ENCODE measurements at places on chromosomes 6 and 20.

GRCh38 chr6:122714059-122714458 lies 65.5 kb upstream of the FABP7 start:
- DNase-seq = no peak

DNA sequence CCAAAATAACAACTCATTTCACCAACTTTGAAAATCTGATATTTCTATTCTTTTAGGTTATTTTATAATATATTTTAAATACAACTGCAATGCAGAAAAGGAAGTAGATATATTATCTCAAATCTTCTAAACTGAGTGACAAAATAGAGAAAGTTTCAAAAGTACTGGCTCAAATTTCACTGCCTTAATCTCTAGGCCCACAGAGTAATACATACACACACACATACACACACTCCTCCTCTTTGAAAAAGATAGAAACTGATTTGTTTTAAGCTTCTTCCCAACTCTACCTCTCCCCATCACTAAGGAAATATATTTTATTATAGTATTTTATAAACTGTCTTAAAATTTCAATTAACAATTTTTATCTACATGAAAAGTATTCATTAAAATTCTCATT lies 36.2 kb downstream of the ARHGAP18 start:
- no peak for DNase-seq

DNA sequence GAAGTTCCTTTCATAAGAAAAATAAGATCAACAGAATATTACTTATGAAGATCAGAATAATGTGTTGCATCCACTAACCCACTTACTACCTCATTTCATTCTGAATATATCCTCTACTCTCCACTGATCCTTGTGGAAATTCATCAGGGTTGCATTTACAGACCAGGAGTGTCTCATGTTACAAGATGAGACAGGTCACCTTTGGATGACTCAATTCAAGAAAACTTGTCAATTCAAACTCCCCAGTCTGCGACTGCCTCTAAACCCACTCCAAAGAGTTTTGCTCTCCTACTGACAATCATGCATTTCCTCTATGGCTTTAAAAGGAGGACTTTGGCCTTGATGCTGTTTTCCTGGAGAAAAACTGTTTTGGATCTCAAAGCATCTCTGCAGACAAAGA lies 68.4 kb downstream of the ID4 start:
- DNase-seq = no peak

DNA sequence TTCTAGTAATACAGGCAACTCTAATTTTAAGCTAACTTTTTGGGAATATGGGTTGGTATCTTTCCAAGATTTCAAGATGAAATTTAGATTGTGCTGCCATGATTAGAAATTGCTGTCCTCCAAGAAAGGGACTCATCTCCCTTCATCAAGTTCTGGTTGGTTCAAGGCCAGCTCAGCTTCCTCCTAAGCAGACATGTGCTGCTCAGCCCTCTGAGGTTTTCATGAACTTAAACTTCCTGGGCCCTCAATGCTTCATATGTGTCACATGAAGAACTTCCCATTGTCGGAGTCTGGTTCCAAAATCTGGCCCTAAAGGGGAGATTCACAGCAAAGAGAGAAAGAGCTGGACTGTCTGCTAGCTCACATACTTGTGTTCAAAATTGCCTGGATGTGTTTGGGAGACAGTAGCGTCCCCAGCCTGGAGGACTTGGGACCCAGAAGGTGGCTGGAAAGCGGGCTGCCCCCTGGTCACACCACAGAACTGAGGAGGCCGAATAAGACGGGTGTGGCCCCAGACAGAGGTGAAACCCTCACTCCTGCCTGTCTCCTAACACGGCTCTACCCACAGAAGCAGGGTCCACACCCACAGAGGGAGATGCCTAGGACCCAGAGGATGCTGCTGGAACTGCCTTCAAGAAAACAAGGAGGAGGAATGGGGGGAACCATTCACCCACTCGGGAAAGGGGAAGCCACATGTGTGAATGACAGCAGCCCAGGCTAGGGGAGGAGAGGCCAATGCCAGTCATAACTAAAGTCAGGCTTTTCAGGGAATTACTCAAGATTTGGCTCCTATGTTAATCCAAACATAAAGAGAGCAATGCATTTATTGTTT lies 54.3 kb upstream of the GPR31 start:
- DNase-seq = no peak

- DNase-seq = no peak
Observed at GRCh38 chr6:2344319-2344905, 99.0 kb upstream of the GMDS start.

DNA sequence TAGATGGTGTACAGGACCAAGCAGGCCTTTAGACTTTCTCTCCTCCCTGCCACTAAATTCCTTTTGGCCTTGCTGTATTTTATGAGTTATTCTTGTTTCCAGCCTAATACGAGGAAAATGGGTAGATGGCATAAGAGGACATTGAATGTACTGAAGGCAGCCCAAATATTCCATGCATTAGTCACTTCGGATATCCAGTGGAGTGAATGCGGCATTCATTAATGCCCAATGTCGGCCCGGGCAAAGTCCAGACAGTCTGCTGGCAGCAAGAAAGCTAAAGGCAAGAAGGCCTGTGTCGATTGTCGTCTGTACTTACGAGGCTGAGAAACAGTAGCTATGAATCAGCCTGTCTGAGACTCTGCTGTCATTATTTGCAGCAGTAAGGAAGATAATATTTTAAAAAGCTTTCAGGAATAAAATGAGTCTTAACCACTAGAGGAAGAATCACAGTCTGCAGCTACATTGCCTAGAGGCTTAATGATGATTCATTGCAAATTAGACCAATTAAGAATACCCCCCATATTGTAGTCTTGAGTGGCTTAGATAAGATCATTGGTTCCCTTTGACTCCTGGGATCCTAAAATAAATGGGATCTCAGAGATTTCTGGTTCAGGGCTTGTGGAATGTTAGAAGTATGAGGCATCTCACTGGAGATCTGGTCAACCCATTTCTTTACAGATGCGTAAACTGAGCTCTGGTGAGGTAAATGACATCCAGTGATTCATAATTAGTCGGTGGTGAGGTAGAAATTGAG lies 534.1 kb upstream of the JAG1 start:
- no peak for DNase-seq

GRCh38 chr6:53263917-53264316 lies 84.8 kb downstream of the ELOVL5 start:
- no peak for DNase-seq

DNA sequence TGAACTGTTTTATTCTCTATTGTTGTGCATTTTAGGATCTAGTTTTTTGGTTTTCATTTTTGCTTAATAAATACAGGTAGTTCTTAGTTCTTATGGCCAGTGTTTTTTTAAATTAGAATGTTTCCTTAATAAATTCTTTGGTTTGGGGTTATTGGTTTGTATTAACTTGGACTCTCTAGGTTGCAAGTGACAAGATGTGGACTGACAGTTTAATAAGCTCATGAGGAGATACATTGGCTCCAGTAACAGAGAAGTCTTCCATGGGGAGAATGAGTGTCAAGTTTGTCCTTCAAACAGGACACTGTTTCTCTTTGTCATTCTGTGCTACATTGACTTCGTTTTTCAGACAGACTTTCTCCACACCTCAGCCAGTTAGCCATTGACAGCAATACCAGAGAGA lies 39.7 kb downstream of the SNX9 start:
- no peak for DNase-seq

DNA sequence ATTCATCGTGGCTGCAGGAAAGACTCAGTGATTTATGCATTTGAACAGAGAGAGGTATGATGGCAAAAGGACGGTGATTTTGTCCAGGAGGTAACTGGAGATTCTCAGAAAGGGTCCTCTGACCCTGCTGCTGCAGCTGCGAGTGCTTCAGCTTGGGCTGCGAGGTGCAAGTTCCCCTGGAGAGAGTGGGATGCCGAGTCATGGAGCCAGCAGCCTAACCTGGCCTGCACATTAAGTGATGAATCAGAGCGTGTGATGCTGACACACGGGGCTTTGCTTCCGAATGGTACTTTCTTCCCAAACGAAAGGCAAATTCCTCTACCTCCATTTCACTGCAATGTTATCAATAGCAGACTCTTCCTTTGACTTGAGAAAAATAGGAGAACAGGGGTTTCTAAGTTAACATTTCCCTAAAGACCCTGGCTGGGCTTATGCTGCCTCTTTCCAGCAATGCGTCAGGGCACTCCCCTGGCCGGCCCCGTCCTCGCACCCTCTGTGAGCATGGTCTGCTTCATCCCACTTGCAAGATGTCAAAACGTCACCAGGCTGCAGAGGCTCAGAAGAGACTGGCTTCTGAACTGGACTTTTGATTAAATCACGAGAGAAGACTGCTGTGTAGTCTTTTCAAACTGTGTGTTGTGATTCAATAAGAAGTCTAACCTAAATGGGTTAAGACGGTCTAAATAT lies 628.0 kb upstream of the AGPAT4 start:
- no peak for DNase-seq

DNA sequence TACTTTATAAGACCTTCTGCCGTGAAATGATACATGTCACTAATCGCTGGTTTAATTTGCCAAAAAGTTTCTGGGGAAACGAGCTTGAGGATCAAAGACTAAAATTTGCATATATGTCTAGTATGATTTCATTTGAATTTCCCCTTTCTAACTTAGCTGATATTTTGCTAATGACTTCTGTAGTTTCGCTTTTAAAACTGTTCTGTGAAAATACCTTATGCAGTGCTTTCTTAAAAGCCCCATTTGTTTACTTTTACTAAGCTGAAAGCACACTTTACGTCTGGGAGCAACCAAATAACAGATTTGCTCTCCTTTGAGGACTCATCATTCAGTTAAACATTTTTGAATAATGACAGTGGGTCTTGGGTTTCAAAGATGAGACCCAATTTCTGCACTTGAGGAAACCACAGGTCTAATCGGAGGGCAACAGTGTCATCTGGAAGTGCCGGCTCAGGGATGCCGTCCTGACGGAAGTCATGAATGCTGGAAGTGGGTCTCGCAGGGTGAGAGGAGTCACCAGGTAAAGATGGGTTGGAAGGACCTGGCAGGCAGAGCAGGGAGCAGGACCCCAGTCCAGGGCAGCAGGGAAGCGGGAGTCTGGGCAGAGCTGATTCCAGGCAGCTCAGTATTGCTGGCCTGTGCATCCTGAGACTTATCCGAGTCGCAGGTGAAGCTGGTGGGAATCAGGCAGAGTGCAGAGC lies 33.2 kb downstream of the PLEKHG1 start:
- DNase-seq = no peak
